Cortex of kidney (tissue), 1 donor: ENCODE measurements at places on chromosomes 7 and 10.

GRCh38 chr10:7354330-7355047 is 56.3 kb downstream of the SFMBT2 start:
- DNase-seq, result no peak

DNA sequence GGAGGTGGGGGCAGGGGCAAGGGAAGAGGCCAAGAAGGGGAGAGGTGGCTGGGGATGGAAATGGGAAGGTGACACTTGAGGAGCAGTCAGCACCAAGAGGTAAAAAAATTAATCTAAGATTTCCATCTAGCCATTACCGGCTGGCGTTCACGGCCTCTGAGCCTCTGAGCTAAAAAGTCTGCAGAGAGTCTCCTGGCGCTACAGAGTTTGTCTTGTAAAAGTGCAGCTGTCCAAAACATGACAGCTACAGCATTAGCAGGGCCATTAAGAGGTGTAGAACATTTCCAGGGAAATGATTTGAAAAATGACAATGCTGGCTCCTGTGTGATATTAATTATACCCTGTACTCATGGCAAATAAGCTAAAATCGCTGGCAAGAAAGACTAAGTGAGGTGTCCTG is 167.6 kb downstream of the LRMDA start:
- DNase-seq, result no peak

GRCh38 chr10:50992972-50993766 is 81.1 kb upstream of the PRKG1 start:
- DNase-seq, result no peak

GRCh38 chr7:53383131-53383530 is 347.7 kb downstream of the POM121L12 start:
- DNase-seq, result no peak

DNA sequence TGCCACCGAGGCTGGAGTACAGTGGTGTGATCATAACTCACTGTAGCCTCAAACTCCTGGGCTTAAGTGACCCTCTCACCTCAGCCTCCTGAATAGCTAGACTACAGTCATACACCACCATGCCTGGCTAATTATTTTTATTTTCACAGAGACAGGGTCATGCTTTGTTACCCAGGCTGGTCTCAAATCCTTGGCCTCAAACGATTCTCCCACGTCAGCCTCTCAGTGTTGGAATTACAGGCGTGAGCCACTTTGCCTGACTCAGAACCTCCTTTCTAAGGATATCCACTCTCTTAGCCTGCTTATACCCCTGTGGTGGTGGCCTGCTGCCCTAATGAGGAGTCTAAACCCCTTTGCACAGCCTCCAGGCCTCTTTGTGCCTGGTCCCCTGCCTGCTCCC is 4.2 kb upstream of the IGFBP1 start:
- no peak for DNase-seq

- DNase-seq, result no peak
Measured at GRCh38 chr7:73739387-73739767, 775 bp upstream of the ABHD11 start.

GRCh38 chr7:137791930-137792329 is 54.8 kb downstream of the DGKI start:
- DNase-seq, result no peak

- DNase-seq, result no peak
Measured at GRCh38 chr10:101695404-101695890, 477 bp upstream of the FBXW4 start.

GRCh38 chr7:157970744-157971143 is 616.9 kb downstream of the PTPRN2 start:
- DNase-seq, result no peak

DNA sequence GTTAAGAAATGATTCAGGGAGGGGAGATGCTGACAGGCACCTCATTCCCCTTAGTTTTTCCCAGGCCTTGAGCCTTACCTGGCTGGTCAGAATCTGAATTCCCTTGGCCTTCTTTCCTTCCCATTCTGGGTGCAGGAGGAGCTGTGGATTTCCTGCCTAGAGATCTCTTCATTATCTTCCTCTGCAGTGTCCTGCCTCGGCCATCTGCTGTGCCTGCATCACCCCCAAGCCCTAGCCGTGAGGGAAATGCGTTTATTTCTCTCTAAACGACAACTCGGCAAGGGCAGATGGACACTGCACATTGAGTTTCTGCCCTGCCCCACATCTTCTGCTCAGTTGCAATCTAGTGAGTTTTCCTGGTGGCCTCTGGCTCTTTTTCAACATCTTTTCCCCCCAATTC is 26.7 kb downstream of the ZCWPW1 start:
- DNase-seq, result no peak
